HS-5 (cell line): ENCODE measurements at places on chromosomes 16 and 17.

DNA sequence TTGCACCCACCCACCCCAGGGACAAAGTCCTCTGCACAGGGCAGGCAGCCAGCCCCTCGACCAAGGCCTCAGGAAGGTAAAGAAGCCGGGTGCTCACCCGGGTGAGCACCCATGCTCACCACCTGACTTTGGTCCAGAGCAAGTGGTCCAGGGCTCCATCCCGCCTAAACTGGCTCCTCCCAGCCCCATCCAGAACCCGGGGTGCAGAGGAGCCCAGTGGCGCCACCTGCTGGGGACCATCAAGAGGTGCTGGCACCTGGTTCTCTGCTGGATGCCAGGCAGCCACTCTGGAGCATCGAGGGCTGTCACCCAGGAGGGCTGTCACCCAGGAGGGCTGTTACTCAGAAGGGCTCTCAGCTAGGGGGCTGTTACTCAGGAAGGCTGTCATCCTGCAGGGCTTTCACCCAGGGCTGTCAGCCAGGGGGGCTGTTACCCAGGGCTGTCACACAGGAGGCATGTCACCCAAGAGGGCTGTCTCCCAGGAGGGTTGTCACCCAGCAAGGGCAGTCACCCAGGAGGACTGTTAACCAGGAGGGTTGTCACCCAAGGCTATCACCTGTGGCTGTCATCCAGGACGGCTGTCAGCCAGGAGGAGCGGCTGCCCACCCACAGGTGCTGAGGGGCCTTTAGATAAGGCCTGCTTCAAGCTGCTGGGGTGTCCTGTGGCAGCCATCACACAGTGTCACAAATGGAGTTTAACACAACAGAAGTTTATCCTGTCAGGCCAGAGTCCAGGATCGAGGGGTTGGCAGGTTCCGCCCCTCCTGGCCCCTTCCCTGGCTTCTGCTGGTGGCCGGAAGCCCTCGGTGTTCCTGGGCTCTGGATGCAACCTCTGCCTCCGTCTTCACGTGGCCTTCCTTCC, 98.5 kb downstream of the TNFRSF13B start:
- no peak for DNase-seq

DNA sequence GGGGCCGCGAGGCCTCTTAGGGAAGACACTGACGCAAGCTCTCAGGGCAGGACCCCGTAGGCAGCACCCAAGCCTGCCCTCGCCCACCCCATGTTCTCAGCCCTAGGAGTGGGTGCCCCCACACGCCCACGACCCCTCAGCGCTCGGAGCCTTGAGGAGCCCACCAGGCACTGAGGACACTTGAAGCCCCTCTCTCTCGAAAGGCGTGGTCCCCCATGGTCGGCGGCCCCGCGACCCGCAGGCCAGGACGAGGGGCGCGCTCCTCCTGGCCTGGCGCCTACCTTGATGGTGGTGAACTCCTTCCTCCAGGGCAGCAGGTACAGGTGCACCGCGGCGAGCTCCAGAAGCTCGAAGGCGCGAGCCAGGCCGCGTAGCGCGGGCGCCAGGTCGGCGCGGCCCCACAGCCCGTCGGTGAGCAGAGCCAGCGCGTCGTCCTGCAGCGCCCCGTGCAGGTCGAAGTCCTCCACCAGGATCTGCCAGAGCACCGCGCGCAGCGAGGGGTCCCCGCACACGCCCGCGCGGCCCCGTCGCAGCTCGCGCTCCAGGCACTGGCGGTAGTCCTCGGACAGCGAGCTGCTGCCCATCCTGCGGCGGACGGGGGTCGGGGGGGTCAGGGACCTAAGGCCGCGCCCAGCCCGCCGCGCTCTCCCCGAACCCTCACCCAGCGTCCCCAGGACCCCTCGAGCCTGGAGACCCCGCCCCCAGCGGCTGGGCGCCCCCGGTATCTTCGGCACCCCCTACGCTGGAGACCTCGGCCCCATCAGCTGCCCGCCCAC, 668 bp downstream of the SPATA2L start:
- DNase-seq = no peak

DNA sequence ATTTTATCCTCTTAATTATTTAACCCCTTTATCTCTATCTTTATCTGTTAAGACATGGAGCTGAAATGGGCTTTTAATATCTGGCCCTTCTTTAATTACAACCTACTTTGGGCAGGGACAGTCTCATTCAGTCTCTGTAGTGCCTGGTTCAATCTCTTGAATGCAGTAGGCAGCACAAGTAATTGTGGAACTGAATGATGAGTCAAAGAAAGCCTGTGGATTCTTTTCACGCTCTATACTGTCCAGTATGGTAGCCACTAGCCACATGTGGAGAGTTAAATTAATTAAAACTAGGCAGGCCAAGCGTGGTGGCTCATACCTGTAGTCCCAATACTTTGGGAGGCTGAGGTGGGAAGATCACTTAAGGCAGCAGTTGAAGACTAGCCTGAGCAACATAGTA, 9.3 kb downstream of the BPTF start:
- DNase-seq = no peak

- DNase-seq = no peak
Measured at GRCh38 chr16:89573826-89574680, 1.5 kb upstream of the CPNE7 start.

DNA sequence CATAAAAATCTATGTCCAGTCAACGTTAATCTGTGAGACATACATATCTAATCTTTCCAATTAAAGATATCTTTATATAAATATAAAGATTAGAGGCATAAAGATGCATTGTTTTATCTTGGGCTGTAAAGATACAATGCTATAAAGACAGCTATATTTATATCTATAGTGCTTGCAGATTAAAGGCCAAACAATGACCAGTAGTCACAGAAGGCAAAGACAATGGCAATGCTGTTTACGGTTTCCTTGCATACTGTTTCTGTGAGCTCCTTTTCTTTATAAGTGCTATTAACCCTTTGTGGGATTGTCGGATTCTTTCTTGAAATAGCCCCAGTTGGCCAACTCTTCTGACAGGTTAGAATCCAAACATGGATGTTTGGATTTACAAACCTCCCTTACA, 85.5 kb upstream of the SALL1 start:
- DNase-seq = no peak

DNA sequence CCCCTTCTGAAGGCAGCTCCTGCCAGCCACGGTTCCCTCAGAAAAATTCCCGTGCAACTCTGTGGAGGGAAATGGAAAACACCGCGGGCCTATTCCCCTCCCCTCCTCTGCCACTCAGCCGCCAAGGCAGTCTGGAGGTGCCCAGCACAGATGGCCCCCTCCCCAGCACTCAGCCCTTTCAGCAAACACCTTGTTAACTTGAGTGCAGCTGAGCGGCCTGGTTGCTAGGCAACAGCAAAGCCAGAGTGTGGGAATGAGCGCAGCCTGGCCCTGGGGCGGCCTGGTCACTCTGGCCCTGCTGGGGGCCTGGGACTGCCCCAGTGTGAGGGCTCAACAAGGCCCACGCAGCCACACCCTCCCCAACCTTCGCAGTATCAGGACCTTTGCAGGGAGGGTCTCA, 32.8 kb downstream of the CACNA1G start:
- DNase-seq = no peak

GRCh38 chr17:9644910-9645751, at the start of gene USP43:
Gene USP43 (plus strand): TSS chr17:9645517. CDS start chr17:9645633, 116 bp downstream.
- no peak for DNase-seq

DNA sequence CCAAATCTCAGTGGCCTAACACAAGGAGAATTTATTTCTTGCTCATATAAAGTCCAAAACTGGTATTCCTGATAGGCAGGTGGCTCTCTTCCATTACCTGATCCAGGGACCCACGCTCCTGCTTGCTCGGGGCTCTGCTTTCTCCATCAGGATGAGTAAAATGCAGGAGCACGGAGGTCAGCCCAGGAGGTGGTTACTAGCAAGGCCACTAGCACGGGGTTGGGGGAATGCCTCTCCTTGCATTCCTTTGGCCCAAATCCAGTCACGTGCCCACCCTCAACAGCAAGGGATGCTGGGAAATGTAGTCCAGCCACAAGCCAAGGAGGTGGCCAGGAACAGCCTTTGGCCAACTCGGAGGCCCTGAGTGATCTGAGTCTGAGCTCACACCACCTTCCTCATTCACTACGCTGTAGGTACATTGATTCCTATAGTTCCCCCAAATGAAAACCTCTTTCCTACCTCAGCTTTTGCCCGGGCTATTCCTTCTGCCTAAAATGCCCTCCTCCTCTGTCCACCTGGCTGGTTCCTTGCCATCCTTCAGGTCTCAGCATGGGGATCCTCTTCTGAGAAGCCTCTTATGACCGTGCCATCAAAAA, 38.3 kb upstream of the HAPSTR1 start:
- DNase-seq = no peak

GRCh38 chr17:74212209-74212912, 1.0 kb upstream of the TTYH2 start:
- DNase-seq = no peak

- DNase-seq = no peak
Measured at GRCh38 chr17:27565874-27566670, 64.9 kb upstream of the LGALS9 start.

- DNase-seq = no peak
Measured at GRCh38 chr17:81419319-81419885, 24.1 kb downstream of the BAHCC1 start.

DNA sequence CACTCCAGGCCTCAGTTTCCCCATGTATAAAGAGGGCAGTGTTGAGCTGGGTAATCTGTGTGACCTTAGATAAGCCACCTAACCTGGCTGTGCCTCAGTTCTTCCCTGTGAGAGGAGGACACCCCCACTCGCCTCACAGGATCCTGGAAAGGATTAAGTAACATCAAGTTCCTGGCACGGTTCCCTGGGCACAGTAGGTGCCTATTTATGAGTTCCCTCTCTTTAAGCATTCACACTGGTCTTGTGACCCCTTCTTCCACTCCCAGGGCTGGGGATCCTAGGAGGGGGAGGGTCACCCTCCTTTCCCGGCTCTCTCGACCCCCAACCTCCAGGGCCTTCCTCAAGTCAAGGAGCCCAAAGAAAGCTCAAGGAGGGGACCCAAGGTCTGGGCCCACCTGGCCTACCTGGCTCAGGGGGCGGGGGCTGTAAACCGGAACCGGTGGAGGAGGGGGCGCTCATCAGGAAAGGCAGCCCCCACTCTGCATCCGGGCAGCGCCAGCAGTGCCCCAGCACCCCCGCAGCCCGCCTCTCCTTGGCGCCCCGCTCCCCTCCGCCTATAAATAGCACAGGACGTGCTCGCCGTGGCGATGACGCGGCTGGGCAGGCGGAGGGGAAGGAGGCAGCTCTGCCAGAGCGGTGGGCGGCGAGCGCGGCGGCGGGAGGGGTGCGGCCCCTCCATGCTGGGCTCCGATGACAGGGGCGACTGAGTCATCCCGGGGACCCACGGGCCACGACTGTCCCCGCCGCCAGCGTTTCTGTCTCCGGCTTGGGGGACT, 9.4 kb downstream of the RPL19 start:
- no peak for DNase-seq

- no peak for DNase-seq
Measured at GRCh38 chr16:81350306-81350615, 35.5 kb downstream of the GAN start.

DNA sequence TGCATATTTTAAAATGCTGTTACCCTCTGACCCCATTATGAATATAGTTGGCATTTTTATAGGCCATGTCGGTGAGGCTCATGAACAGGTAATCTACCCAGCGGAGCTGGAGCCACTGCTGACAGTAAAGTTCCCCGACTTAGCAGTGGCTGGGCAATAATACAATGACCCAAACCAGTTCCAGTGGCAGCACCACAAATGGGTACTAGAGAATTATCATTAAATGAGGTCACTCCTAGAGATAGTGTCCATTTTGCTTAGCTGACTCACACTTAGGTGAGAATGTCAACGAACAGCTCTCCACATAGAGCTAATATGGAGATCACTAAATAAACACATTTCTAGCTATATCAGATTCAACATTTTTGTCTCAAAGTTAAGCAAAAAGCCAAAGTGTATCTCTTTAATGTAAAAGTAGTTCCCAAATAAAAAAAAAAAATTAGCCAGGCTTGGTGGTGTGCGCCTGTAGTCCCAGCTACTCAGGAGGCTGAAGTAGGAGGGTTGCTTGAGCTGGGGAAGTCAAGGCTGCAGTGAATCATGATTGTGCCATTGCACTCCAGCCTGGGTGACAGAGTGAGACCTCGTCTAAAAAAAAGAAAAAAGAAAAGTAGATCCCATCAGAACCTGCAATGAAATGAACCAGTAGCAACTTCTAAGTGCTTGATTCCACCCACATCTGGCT, 7.4 kb downstream of the MYO1D start:
- no peak for DNase-seq

- DNase-seq = no peak
Measured at GRCh38 chr16:79823639-79824038, 223.1 kb upstream of the MAF start.
